ENCODE measurements at places on chromosomes 3 and 15. TPM values are rescaled to one million over a fixed set of nuclear protein-coding genes. Genes with fewer than 3 reads are reported as not detected.

- no peak for DNase-seq
Observed at GRCh38 chr15:20280933-20281463, 260.6 kb downstream of the GOLGA6L6 start.

LRRC2 gene
- total RNA-seq, result 110 TPM

- no peak for DNase-seq
Observed at GRCh38 chr15:31268911-31269784, 57.5 kb upstream of the KLF13 start.

- DNase-seq, result no peak
Observed at GRCh38 chr3:120648290-120648689, 33.7 kb downstream of the HGD start.

DNA sequence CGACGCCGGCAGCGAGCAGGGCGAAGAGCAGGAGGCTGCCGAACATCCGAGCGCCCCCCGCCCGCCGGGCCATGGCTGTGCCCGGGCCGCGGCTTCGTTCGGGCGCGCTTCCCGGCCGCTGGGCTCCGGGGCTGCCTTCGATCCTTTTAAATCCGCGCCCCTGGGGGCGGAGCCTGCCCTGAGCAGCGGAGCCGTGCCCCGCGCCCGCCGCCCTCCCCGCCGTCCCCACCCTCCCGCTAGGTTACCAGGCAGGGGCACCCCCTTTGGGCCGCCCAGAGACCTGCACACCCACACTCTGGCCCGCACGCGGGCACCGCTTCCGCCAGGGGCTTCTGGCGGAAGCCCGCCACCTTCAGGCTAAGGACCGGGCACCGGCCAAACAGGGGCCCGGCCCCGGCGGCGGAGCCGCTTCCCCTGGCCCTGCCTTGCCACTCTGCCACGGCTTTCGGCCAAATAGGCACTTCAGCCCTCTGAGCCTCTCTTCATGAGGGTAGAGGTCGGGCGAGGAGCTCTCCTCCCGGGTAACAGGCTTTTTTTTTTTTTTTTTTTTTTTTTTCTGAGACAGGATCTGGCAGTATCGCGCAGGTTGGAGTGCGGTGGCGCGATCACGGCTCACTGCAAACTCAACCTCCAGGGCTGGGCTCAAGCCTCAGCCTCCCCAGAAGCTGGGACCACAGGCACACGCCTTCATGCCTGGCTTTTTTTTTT, at the start of gene NMB:
NMB (minus strand) TSS at position 120 of the 708 bp plus-strand sequence; CDS start at position 73, 47 bp downstream.
- peak; percentile 88 for DNase-seq

CSPG4 gene
- 7.8 TPM for total RNA-seq

DNA sequence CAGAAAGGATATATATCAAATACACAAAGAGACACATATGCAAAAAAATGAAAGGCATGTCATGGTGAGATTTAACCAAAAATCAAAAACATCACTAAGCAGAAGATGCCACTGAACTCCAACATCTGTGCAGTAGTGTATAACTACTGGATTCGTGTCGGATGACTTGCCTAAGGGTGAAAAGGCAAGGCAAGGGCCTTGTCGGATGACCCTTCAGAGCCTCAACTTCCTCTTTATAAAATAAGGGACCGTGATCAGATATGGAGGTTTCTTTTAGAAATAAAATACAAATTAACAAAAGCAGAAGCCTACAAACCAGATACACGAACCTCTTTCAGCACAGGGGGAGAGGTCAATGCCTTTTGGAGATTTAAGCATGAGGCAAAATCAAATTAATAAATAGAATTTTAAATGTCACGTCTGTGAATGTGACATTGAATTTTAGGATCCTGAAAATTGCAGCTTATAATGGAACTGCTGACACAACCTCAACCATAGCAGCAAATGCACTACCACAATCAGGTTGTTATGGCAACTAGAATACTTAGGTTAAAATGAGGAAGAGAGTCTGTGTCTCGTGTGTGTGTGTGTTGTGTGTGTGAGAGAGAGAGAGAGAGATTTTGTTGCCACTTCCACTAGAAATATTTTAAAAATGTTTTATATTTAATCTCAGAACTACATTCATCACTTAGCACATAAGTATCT, 8.3 kb upstream of the CHRM5 start:
- no peak for DNase-seq

GRCh38 chr15:22958487-22959280, 21.5 kb downstream of the CYFIP1 start:
- DNase-seq, result no peak

IL20RB gene
- 0.43 TPM for total RNA-seq

DNA sequence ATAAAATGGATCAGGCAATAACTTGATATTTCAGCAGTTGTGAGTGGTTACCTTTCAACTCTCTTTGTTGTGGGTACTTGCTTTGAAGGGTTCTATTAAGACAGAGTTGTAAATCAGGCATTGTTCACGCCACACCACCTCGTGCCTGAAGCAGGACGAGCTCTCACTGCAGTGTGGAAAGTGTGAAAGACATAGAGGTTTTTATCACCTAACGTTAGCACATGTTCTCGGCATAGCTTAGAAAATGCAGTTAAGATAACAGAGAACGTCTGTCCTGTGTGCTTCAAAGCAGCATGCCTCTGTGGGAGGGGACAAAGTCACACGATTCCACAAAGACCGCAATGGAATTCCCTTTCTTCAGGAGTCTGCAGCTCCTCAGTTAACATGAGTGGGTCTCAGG, 7.8 kb downstream of the ADAMTS17 start:
- no peak for DNase-seq

C3orf22 gene
- total RNA-seq, result not detected

DNA sequence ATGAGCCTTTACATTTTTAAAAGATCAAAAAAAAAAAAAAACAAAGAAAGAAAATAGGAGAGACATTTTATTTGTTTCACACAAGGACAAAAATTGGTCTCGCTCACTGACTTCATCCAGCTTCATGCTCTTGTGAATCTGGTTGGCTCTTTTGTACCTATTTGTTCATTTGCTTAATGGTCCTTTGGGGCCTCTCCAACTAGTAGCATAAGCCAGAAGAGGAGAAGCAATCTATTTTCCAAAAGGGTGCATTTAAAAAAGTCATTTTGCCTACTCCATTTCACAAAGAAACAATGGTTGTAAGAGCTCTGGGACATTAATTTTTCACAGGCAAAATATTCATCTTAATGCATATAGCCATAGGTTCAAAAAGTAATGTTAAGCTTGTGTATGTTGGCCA, 168.3 kb upstream of the ADAMTS9 start:
- DNase-seq, result no peak

DNA sequence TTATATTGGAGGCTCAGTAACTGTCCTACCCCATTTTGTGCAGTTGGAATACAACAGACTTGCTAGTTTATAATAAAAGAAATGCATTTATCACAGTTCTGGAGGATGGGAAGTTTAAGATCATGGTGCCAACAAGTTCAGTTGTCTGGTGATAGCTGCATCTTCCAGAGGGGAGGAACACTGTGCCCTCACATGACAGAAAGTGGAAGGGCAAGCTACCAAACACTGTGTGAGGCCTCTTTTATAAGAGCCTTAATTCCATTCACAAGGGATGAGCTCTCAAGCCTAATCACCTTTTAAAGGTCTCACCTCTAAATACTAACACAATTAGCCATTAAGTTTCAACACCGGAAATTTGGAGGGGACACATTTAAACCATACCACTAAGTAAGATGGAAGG, 1073.9 kb downstream of the PLOD2 start:
- DNase-seq, result no peak

GPR160 gene
- 1.2 TPM for total RNA-seq

KIF15 gene
- 1.2 TPM for total RNA-seq

DNA sequence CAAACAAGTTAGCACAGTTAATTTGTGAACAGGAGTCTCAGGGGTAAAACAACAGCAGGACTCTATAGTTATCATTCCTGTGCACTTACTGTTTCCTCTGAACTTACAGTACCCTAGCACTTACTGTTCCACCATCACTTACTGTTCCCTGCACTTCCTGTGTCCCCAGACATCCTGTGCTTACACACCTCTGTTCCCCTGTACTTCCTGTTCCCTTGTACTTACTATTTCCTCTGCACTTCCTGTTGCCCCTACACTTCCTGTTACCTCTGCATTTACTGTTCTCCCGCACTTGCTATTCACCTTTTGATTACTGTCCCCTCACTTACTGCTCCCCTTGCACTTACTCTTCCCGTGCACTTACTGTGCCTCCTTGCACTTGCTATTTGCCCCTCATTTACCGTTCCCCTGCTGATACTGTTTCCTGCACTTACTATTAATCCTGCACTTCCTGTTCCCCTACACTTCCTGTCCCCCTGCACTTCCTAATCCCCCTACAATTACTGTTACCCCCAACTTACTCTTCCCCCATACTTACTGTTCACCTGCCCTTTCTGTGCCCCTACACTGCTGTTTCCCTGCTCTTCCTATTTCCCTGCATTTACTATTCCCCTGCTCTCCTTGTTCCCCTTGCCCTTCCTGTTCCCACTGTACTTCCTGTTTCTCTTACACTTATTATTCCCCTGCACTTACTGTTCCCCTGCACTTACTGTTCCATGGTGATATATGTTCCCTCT, 30.3 kb downstream of the TPRA1 start:
- DNase-seq, result no peak

- DNase-seq, result no peak
Observed at GRCh38 chr3:71672807-71673206, 52.4 kb downstream of the EIF4E3 start.

DNA sequence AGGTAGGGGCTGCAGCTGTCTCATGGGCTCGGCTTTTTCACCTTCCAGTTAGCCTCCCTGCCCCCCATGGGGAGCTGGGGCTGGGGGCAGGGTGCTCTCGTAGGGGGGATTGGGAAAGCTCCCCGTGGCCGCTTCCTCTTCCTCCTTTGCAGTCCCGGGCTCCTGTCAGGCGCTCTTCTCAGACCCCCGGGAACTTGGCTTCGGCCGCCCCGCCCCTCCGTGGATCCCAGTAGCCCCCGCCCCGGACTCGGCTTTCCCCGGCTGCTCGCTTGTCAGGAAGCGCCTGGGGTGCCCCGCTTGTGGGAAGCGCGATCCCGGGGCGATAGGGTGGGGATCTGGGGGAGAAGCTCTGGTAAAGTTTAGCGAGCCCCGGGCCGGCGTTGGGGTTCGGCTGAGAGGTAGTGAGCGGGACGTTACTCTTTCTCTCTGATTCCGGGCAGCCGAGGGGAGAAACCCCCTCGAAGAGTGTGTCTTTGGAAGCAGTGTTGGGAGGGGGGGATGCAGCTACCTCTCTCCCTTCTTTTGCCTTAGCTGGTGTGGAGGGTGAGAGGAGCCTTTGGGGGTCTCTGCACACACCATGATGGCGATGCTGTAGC, 611 bp downstream of the PIAS1 start:
- DNase-seq, result peak; percentile 81

GRCh38 chr15:70526221-70526973, 237.0 kb downstream of the UACA start:
- peak; percentile 51 for DNase-seq

GRCh38 chr3:38985981-38986380, 65.8 kb downstream of the SCN11A start:
- DNase-seq, result no peak

DNA sequence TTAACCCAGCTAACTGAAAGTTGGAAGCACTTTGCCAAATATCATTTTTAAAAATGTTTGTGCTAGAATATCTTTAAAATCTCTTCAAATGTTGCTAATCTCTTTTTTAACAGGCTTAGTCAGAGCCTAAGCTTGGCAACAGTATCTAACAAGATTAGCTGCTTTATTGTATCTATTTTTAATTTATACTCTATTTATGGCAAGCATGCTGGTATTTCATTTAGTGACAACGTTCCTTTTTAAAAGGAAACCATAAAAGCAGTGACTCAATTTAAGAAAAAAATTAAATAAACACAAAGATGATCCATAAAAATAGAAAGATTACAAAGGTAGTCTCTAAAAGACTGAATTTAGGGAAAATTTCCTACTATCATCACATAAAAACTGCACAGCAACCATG, 40.5 kb downstream of the SLC12A6 start:
- no peak for DNase-seq

RBMS3 gene
- total RNA-seq, result 32.7 TPM

DNA sequence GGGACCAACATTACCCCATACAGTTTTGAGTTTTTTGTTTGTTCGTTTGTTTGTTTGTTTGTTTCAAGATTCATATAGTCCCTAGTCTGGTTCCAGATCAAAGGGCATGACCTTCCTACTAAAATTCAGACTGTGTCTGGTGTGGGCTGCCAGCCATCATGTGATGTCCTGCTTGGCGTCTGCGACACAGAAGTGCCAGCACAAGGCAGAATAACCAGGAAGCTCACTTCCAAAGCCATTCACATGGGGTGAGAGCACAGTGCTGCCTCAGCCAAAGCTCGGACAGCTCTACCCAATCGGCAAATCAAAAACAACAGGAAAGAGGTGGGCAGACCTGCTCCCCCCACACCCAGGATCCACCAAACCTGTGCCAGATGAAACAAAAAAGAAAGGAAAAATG, 142.6 kb upstream of the THBS1 start:
- DNase-seq, result peak; percentile 63

DNA sequence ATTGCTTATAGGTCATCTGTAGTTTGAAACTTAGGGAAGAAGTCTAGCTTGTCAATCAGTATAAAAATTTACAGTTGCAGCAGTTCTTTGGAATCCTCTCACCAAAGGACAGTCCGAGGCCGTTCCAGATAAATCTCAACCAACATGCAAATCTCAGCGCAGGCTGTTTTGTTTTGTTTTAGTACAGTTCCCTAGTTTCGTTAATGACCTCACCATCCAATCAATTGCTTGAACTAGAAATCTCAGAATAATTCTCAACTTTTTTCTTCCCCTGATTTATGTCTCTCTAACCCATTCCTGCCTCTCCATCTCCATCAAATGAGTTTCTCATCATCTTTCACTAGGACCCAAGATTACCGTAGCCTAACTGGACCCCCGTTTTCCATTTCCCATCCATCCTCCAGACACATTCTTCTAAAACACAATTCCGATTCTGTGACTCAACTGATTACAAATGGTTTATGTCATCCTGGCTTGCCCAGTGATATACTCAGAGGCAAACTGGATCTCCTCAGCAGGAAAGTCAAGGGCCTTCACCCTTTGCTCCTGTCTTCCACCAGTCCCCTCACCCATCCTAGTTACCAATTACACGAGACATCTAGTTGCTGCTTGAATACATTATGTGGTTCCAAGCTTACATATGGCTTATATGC, 1.3 kb downstream of the SMCO1 start:
- DNase-seq, result no peak

- no peak for DNase-seq
Observed at GRCh38 chr15:66848686-66849392, 146.8 kb downstream of the SMAD6 start.

DNA sequence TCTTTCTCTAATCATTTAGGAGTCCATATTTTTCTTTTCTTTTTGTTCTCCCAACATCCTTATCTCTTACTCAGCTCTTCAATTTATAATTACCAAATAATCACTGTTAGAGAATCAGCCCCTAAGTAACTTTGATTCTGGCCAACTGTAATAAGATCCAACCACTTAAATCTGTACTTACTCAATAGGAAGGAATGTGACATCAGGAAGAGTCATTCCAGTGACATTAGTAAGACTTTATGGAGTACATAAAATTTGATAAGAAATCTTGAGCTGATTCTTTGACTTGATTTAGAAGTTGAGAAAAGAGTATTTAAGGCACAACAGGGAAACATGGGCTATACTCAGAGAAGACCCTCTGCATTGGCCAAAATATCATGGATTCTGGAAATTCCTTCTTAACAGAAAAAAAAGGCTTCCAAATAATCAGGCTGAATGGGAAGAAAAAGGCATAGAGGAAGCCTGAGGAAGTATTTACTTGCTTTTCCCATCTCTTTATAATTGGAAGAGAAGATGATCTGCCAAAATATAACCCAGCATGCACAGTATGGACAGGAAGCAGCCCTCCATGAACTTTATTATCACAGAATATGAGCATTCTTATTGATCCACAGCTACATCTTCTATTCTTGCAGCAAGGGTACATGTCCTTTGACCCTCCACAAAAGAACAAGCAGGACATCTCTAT, 289.7 kb upstream of the TPRG1 start:
- DNase-seq, result no peak

- peak; percentile 27 for DNase-seq
Observed at GRCh38 chr15:77889009-77889806, 188.3 kb downstream of the TBC1D2B start.

UPK1B gene
- total RNA-seq, result 0.11 TPM

VGLL3 gene
- 4.5 TPM for total RNA-seq
